ENCODE measurements at places on chromosomes 1 and 21.
A peak's percentile ranks its signal among the peaks of the same experiment; 100 is the strongest.

- no peak for DNase-seq
Observed at GRCh38 chr1:47709872-47710231, 272.0 kb downstream of the FOXD2 start.

DNA sequence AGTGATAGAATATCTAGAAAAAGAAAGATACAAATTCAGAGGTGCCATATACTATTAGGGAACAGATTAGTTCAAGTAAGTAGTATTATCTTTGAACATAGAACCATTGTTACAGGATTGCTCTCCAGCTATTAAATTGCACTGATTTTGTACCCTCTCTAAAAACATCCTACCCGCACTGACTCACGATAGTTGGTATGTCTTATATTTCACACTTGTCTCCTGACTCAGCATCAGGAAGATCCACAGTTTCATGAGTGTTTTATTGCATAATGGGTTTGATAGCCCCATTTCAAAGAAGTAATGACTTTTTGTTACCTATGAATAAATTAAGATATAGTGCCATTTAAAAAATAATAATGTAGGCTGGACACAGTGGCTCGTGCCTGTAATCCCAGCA is 6.0 kb downstream of the TATDN3 start:
- no peak for DNase-seq

DNA sequence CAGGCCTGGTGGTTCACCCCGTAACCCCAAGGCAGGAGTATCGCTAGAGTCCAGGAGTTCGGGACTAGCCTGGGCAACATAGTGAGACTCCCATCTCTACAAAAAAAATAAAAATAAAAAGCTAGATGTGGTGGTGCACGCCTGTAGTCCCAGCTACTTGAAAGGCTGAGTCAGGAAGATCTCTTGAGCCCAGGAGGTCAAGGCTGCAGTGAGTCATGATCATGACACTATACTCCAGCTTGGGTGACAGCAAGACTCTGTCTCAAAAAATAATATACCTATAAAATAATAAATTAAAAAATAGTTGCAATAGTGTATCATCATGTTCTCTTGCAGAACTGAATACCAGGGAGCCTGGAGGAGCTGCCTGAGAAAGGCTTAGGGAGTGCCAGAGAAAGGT is 19.9 kb upstream of the TMEM39B start:
- DNase-seq, result peak; percentile 51

DNA sequence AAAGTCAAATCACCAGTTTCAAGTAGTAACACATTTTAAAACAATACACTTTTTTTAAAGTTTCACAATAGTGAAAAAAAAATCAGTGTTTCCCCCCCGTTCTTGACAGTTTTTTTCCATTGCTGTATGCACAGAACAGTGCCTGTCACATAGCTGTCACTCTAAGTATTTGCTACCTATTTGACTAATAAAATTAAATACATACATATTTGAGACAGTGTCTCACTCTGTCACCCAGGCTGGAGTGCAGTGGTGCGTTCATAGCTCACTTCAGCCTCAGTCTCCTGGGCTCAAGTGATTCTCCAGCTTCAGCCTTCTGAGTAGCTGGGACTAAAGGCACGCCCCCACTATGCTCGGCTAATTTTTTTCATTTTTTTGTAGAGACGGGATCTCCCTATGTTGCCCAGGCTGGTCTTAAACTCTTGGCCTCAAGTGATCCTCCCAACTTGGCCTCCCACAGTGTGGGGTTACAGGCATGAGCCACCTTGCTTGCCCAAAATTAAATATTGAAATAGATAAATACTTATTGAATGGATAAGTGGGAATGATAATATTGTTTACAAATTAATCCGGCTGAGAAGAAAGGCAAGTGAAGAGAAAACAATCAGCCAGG is 12.6 kb upstream of the RHBG start:
- no peak for DNase-seq

- no peak for DNase-seq
Observed at GRCh38 chr1:206039046-206039973, 13.7 kb upstream of the RHEX start.

DNA sequence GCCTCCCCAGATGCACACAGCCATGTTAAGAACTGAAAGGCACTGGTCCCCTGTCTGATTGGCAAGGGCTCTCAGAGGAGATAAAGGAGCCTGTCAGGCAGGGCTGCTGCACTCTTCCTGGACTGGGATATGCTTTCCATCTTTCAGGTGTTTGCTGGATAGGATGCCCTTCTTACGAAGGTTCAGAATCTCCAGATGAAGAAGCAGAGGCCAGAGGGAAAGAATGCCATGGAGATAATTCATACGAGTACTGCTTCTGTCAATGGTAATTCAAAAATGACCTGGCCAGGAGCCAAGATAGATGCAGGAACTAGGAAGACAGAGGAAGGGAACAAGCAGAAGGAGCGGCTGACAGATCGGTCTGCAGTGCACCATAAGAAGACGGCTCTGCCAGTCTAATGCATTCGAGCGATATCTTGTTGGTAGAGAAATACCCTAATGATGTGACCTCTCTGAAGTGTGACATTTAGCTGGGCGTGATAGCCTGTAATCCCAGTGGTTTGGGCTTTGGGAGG is 16.6 kb upstream of the ATP2B4 start:
- no peak for DNase-seq

- DNase-seq, result no peak
Observed at GRCh38 chr1:38502758-38503157, 356.8 kb downstream of the RRAGC start.

DNA sequence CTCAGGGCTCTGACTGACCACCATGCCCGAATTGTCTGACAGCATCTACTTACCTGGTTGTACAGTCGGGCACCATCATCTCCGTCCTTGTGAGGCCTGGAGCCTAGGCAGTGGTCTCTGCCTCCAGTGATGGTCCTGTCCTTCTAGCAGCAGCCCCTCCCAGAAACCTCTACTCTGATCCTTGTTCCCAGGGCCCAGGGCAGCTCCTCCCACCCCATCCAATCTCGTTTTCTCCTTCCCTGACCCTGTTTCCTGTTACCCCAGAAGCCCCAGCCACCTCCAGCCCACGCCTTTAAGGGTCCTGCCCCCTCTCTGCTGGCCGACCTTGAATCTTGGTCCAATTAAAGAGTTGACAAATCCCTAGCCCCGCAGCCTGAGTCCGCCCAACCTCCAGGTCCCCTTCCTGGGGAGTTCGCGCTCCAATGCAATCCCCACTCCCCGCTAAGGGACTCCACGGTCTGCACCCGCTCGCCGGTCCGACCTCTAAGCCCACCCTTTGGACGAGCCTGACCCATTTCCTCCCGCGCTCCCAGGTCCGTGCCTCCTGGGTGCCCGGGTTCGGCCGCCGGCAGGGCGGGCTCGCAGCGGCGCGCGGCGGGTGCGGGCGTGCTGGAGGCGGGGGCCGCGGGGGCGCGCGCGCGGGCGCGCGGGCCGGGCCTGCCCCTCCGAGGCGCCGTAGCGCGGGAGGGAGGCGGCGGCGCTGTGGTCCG is at the start of gene B4GALT2:
TSS of gene B4GALT2 (plus strand) at position 660 of the 710 bp plus-strand sequence. CDS start 1,951 bp downstream, outside the sequence.
- DNase-seq, result peak; percentile 49

DNA sequence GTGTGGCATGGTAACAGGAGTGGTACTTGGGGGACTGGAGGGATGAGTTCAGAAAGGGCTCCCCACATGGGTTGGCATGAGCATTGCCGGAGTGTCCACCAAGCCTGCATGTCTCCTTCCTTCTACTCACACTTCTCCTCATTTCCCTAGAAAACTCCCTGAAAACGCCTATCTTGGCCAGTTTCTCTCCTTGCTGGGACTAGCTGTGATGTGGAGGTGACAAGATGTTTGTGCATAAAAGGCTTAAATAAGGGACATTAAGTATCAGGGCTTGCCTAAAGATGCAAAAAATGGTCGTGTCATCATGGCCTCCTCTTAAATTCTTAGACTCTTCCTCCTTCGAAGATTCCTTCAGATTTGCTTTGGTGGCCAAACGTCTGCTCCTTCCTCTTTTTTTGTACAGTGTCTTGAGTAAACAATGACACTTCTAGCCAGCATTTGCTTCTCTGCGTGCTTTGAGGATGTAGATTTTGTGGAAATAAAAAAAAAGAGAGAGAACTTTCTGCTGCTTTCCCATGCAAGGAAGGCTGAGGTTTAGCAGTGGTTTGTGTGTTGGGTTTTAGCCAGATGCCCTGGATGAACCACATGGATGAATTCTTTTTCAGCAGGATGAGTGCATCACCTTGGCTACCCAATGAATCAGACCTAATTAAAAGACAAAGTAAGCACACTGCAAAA is 239.1 kb upstream of the IRF2BP2 start:
- DNase-seq, result no peak

DNA sequence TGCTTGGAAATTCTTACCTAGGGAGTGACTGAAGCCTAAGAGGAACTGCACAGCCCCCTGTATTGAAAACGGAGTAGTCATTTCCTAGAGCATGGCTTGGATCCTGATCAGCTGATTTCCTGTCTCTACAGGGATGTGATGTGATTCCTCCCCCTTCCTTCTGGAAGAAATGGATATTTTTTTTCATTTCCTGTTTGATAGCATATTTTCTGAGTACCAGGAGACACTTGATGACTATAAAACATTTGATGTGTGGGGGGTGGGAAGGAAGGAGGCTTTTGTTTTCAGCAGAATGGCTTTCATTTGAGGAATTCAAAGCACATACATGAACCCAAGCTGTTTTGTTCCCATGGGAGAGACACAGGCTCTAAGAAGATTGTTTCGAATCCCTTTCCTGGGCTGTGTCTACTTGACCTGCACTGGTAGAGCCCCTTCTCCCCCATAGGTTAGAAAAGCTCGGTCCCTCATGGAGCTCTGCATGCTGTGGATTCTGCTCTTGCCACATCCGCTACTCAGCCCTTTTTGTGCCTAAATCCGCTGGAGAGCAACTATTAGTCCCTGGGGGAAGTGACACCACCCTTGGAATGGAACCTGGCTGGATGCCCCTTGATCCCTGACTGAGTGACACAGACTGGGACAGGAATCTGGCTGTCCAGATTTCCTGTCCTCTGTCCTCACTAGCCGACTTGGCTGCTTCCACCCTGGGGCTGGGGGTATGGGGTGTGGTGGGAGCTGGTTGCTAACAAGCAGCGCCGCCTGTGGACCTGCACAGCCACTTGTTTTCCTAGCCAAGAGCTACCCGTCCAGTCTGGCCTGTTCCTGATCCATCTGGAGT is 71.8 kb upstream of the MACF1 start:
- no peak for DNase-seq

DNA sequence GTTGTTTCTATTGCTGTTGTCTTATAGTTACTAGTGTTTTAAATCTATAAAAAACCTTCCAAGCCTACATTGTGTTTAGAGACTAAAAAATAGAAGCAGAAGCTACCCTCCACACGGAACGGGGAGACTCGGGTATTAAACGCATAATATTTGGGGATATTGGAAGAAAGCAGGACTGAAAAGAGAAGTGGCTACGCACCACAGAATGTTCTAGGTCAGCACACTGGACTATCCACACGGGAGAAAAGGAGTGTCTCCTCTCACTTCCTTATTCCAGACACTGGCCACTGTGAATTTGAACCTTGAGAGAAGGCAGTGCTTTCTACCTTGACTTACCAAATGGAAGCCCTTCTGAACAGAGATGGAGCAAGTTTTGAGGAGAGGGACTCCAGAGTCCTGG is 1.0 kb upstream of the OR10J4 start:
- no peak for DNase-seq

- no peak for DNase-seq
Observed at GRCh38 chr21:39675590-39675989, 62.9 kb downstream of the B3GALT5 start.

- DNase-seq, result no peak
Observed at GRCh38 chr1:229970714-229971113, 96.3 kb upstream of the GALNT2 start.

- DNase-seq, result peak; percentile 4
Observed at GRCh38 chr1:34549199-34549598, 205.6 kb upstream of the GJB5 start.

- DNase-seq, result no peak
Observed at GRCh38 chr1:9858293-9859035, 34.7 kb upstream of the CLSTN1 start.

DNA sequence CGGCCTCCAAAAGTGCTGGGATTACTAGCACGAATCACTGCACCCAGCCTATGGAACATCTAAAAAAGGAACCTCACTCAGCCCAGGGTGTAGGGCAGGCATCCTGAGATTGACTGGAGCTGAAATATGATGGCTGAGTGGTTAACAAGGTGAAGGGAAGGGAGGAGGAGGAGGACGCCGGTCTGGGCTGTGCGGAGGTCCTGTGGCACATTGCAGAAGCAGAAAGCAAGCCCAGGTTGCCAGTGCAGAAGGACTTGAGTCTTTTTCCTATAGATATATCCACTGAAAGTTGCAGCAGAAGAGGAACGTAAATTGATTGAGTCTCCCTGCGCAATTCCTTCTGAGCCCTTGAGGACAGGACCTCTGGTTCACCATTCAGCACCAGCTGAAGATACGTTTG is 1.5 kb upstream of the KIF17 start:
- no peak for DNase-seq

DNA sequence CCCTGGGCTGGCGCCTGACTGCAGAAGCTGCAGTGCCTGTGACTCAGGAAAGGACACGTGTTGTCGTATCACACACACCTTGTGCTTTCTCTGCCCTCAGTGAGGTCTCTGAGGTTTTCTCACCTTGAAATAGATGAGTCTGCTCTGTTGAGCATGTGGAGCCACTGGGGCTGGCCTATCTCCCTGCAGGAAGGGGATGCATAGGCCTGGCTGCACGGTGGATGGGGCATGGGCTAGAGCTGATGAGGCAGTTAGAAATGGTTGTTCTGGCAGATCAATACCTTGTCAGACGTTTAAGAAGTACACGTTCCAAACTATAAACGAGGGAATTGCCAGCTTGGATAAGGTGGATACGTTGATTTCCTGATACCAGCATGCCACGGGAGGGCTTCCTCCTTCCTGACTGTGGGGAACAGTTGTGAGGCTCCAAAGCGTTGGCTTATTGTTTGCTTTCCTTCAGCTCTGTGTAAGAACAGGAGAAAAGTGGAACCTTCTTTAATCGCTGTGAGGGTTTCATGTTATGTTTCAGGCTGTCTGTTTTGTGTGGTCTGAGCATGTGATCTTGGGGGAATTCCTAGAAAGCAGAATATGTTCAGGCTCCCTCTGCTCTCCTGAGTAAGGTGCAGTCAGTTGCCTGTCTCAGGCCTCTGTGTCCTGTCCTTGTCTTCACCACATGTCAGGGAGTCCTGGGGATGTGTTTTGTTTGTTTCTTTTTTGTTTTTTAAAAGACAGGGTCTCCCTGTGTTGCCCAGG is 44.8 kb downstream of the PCNT start:
- no peak for DNase-seq

- DNase-seq, result peak; percentile 89
Observed at GRCh38 chr1:41493117-41493536, 8.6 kb upstream of the EDN2 start.

- DNase-seq, result no peak
Observed at GRCh38 chr1:31230378-31230777, 9.3 kb downstream of the NKAIN1 start.

DNA sequence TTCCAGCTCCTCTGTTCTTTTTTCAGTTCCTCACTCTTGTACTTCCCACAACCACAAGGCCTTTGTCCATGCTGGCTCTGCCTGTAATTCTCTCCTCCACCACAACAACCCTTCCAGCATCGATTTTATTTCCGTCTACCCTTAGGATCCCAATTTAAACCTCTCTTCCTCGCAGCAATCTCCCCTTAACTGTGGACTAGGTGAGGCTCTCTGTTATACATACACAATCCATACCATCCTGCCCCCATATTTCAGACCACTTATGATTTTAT is 90.4 kb upstream of the ZC3H11B start:
- DNase-seq, result no peak
